ENCODE measurements at places on chromosomes 2 and 18.
A peak's percentile ranks its signal among the peaks of the same experiment; 100 is the strongest.

GRCh38 chr2:7014174-7014640, 97.0 kb downstream of the RNF144A start:
- DNase-seq, result no peak

GRCh38 chr18:24922491-24922890, 429.5 kb downstream of the ZNF521 start:
- no peak for DNase-seq

DNA sequence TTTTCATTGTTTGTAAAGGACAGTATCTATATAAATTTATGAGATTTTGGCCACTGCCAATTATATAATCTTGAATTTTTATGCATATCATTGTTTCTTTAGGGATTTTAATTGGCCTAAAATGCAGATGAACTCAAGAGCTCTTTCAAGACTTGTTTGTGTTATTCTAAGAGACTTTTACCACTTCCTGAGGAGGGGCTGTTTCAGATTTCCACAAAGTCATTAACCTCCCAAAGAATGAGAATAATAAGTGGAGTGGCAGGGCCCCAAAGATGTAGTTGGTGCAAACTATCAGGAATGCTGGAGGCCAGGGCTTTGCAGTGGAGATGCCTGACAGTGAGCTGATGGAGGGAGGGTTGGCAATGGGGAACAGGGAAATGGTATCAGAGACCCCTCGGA, 15.5 kb upstream of the ACVR1 start:
- no peak for DNase-seq

DNA sequence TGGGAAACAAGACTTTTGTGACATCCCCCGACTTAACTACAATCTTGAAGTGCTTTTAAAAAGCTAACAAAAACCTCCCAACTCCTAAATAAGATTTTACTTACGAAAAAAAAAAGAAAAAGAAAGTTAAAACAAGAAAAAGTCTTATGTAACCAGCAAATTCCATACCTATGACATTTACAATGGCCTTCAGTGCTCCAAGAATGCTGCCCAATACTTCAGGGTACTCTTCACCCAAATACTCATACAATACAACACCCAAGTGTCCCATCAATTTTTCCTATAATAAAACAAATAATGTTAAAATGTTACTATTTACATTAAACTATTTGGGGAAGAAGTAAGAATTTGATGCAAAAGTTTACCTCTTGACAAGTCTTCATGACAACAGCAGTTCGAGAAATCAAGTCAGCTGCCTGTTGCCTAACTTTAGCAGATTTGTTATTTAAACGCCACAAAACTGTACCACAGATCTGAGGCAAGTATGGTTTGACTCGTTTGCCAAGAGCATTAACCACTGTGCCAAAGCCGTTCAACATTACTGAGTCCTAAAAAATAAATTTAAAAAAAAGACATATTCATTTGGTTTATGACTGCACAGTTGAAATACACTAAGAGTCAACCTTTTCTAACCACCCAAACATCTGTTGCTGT, 34.8 kb downstream of the SF3B1 start:
- no peak for DNase-seq

DNA sequence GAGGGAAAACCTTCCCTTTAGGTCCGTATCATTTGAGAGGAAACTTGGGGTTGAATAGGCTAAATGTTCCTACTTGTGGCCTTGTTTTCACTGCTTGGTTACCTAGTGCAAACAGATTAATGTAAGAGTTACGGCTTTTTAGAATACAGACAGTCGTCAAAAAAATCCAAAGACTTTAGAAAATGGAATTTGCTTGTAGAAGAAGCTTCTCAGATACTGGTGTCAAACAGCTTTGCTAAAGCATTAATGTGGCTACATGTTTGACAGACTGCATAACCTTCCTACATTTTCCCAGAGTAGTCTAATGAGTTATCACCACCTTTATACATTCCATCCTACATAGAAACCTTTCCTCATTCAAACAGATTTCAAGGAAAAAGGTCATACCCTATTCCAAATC, 114.6 kb downstream of the FMNL2 start:
- DNase-seq, result no peak

DNA sequence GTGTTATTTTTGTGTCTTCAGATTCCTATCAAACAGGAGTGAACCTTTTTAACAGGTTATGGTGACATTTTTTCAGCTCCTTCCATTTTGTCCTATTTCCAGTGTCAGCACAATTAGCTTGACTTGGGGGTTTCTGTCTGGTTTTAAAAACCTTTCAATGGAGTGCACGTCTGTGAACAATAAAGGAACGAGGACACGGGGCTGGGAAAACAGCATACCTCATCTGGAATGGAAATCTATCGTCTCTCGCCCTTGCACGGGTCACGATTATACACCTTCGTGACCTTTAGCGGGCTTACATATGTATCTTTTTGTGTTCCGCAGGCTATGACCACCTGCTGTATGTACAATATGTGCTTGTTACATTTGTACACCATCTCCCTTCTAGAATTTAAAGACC, 2.3 kb upstream of the ZNF532 start:
- DNase-seq, result no peak

- DNase-seq, result no peak
Observed at GRCh38 chr2:100446696-100447095, 23.6 kb upstream of the NMS start.

DNA sequence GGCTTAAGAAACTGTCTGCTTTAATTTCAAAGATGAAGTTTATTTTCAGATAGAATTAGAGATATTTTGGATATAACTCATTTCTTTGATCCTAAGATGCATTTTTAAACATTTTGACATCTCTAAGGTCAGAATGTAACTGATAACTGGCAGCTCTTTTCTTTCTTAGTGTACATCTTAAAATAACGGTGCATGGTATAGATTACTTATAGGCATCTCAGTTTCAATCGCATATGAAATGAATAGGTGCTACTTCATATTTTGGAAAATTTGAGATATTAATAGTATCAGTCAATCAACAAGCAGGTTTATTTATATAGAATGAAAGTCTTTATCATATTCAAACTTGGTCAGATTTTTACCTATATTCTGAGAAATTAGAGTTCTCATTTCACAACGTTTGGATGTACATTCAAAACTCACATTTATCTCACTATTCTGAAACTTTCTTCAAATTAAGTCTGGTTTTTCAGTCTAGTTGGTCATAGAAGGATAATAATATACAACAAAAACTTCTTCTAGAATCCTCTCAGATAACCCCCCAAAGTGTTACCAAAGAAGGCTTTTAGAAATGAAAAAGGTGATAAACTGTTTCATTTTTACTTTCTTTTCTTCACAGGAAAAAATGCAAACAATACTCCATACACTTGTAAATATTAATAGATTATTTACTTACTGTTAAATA, 122.8 kb upstream of the WDSUB1 start:
- DNase-seq, result no peak

DNA sequence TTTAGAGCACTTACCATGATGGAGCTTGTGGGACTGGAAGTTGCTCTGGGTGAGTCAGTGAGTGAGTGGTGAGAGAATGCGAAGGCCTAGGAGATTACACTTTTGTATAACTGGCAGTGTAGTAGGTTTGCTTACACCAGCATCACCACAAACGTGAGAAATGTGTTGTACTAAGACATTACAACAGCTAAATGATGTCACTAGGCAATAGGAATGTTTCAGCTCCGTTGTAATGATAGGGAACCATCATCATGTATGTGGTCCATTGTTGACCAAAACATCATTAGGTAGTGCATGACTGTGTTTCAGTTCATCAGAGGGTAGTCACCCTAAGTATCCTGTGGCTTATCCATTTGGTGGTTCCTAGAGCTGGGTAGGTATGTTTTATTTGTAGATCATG, 11.9 kb downstream of the ZNF407 start:
- no peak for DNase-seq

GRCh38 chr18:22285361-22286140, 116.2 kb downstream of the GATA6 start:
- peak; percentile 52 for DNase-seq

DNA sequence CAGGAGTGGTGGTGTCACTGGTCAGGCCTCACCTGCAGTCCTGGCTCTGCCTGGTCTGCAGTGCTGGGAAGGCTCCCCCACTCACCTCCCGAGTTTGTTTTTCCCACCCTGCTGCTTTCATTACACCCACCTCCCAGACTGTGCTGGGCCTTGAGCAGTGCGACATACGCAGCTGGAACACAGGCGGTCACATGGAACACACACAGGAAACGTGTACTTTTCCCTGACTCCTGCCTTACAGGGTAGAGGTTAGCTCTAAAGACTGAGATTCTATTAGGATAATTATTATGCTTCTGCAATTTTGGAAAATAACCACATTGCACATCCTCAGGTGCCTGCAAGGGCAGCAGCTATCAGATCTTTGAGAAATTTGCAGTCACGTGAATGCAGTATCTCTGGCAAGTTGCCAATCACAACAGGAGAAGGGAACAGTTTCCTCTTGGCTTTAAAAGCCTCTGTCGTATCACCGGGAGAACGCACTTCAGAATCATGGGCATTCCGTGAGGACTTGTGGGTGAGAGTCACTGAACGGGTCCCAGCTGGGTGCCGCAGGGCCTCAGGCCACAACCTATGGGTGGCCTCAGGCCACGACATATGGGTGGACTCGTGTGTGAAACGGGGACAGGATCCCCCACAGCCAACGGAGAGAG, 136.5 kb downstream of the ZNF236 start:
- no peak for DNase-seq

GRCh38 chr18:35939138-35939537, 33.3 kb upstream of the RMP24 start:
- DNase-seq, result no peak

GRCh38 chr2:119827866-119828507, 68.3 kb downstream of the PTPN4 start:
- DNase-seq, result no peak

DNA sequence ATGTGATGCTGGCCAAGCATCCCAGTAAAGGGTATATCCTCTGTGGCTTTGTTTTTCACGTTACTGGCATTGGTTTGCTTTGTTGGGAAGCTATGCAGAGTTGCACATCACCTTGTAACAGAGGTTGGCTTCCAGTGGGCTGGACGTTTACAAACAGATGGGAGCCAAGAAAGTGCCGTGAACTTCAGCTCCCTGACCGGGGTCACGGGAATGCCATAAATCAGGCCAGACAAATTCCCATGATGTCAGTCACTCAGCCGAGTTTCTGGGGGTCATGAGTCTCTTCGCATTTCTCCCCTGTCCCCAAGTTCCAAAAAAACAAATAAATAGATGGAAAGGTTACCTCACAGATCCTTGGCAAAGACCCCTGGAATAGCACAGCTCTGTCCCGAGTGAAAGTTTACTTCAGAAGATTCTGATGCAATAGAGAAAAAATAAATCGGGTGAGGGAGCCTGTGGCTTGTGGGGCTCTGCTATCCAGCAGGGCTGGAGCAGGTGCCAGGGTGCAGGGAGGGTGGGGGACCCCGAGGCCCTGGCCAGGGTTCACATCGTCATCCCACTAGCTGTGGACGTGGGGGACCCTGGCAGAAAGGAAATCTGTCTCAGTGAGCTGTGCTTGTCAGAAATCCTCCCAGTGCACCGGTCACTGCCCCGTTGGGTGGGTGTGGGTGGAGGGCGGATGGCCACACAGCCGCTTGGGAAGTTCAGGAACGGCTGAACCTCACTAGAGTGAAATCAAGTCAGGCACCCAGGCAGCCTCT, 27.8 kb downstream of the TWIST2 start:
- DNase-seq, result peak; percentile 36

DNA sequence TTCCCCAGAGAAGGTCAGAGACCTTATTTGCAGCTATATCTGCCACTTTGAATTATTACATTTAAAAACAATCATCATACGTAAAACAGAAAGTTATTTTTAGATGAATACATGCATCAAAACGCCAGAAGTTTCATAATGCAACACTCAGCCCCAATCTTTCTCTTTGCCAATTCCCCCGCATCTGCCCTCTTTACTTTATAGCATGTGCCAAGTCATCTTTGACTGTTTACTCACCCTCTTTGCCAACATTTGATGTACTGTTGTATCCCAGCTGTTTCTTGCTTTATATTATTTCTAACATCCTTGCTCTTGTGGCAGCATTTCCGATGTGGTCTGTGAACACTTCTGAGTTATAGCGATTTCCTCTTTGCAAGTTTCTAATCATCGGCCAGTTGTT, 86.2 kb downstream of the CRIM1 start:
- no peak for DNase-seq

GRCh38 chr2:201618744-201619662, 24.3 kb downstream of the TMEM237 start:
- DNase-seq, result peak; percentile 48

DNA sequence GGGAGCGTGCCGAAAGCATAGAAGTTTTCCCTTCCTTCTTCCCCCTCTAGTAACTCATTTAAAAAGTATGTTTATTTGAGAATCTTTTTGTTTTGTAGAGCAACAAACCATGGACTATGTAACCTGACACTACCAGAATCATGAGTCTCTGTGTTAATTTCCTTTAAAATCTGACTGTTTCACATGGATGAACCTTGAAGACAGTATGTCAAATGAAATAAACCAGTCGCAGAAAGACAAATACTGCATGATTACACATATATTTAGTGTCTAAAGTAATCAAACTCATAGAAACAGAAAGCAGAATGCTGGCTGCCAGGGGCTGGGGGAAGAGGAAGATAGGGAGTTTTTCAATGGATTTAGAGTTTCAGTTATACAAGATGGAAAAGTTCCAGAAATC, 32.3 kb downstream of the PTPN2 start:
- DNase-seq, result no peak

GRCh38 chr18:9081940-9082339, 20.6 kb upstream of the NDUFV2 start:
- DNase-seq, result peak; percentile 10

DNA sequence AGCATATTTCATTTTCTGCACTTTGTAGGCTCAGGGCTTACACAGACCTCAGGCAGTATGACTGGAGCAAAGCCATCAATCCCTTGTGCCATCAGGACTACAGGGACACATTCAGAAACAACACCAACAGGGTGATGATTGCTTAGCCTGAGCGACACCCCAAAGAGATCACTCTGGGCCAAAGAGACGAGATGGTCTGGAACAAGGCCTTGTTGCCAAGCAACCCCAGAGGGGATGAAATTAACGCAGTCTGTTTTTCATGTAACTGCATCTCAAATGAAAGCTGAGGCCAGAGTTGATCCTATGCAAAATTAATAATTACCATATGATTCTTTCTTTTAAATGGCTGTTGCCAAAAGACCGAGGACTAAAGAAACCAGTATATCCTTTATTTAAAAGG, 20.2 kb upstream of the B3GNT2 start:
- DNase-seq, result no peak
